ENCODE measurements at places on chromosomes 7 and 10.

- DNase-seq: no peak
Measured at GRCh38 chr7:78607099-78607498, 808.5 kb downstream of the PHTF2 start.

DNA sequence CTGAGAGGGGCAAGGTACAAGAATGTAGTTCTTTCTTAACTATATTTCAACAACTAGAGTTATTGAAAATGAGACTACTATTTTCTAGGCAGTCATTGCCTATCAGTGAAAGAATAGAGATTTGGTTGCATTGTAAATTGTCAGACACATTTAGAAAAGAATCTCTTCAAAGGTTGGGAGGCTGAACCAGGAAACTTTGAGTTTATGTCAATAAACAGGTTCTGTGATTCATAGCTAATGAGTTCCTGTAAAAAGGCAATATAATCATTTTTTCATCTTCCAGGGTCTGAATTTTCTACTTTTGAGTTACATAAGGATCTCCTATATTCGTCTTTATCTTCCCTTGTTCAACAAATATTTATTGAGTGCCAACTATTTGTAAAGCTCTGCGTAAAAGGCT, 47.1 kb downstream of the MAGI2 start:
- no peak for DNase-seq

- no peak for DNase-seq
Measured at GRCh38 chr10:30063099-30063498, 3.7 kb upstream of the JCAD start.

DNA sequence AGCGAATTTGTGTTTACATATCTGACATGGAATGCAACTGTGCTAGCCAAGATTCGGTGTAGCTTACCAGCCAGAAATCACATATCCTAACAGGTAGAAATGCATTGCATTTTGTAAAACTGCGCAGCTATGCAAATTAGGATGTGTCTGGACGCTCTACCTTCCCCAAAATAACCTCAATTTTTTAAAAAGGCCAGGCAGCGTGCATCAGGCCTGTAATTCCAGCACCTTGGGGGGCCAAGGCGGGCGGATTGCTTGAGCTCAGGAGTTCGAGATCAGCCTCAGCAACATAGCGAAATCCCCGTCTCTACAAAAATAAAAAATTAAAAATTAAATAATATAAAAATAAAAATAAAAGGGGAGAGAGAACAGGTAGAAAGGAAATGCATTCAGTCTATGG, 305.0 kb downstream of the TYW1 start:
- no peak for DNase-seq

DNA sequence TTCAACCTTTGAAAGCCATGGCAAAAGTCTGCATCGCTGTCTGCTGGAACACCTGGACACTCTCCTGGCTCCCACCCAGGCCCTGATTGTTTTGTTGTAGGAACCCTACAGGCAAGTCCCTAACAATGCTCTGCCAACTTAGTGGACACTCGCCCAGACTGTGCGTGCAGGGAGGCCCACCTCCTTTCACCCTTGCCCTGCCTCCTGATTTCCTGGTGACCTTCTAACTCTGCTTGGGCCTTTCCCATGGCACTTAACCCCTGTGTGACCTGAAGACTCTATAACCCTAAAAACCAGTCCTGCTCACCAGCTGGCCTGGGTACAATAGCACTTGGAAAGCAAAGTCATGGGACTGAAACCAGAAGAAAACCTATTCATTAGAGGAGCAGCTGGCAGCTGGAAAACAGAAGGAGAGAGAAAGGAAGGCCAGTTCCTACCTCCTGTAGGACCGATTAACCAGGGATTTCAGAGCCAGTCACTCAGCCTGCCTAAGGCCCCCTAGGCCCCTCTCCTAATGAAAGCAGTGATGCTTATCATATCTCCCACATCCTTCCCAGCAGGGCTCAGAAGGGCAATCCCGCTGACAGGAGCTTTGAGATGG, 82.7 kb upstream of the KMT2E start:
- DNase-seq: no peak

- DNase-seq: no peak
Measured at GRCh38 chr7:80781146-80781545, 137.7 kb downstream of the SEMA3C start.

DNA sequence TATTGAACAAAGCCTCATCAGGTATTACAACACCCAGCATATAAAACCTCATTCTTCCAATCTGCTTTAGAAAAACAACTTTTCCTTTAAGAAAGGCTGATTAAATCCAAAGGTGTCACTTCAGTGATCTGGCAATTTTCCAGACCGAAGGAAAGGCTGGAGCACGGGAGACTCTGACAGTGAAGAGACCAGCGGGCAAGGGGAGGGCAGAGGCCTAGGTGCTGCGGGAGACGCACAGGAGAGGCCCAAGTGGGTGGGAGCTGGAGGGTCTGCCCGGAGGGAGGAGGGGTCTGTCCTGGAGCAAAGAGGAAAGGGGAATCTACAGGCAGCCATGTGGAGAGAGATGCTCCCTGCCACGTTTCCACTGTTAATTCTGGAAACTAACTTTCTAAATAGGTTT, 24.3 kb upstream of the PPP2R2D start:
- DNase-seq: no peak

DNA sequence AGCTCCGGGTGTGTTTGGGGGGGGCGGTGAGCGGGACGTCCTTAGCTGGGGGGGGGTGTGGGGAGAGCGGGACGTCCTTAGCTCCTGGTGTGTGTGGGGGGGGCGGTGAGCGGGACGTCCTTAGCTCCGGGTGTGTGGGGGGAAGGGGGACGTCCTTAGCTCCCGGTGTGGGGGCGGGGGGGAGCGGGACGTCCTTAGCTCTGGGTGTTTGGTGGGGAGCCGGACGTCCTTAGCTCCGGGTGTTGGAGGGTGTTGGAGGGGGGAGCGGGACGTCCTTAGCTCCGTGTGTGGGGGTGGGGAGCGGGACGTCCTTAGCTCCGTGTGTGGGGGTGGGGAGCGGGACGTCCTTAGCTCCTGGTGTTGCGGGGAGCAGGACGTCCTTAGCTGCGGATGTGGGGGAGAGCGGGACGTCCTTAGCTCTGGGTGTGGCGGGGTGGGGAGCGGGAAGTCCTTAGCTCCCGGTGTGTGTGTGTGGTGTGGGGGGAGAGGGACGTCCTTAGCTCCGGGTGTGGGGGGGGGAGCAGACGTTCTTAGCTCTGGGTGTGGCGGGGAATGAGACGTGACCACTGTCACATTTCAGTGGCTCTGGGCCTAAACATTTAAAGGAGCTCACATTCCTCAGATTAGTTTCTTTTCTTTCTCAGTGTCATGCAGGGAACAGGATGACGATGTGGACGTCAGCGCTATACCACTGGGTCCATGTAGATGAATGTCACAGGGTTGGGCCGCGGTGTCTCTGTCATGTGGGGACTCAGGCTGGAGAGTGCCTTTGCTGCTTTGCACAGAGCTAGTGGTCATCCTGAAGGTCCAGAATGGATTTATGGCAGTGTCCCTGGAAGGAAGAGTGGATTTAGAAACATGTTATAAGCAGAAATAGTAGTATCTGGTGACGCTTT, 7.5 kb downstream of the DYNC2I1 start:
- DNase-seq: peak; percentile 42

GRCh38 chr7:70751895-70752294, 380.0 kb upstream of the GALNT17 start:
- no peak for DNase-seq

GRCh38 chr10:21368022-21368582, 157.4 kb downstream of the SKIDA1 start:
- no peak for DNase-seq

DNA sequence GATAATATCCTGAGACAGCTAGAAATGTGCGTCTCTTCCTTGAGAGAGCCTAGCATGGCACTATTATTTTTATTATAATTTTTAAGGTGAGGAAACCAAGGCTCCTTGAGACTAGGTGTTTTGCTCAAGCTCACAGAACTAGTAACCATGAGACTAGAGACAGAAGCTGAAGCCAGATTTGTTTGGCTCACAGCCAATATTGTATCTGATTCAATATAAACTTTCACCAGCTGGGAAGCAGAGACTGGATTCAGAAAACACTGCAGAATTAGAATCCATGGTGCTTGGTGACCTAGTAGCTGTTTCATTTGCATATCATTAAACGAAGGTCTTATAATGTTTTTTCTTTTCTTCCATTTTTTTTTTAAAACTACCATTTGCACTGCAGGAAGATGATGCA, 64.4 kb downstream of the DNAJB9 start:
- DNase-seq: no peak

- no peak for DNase-seq
Measured at GRCh38 chr7:99446096-99446495, 7.4 kb downstream of the CPSF4 start.

DNA sequence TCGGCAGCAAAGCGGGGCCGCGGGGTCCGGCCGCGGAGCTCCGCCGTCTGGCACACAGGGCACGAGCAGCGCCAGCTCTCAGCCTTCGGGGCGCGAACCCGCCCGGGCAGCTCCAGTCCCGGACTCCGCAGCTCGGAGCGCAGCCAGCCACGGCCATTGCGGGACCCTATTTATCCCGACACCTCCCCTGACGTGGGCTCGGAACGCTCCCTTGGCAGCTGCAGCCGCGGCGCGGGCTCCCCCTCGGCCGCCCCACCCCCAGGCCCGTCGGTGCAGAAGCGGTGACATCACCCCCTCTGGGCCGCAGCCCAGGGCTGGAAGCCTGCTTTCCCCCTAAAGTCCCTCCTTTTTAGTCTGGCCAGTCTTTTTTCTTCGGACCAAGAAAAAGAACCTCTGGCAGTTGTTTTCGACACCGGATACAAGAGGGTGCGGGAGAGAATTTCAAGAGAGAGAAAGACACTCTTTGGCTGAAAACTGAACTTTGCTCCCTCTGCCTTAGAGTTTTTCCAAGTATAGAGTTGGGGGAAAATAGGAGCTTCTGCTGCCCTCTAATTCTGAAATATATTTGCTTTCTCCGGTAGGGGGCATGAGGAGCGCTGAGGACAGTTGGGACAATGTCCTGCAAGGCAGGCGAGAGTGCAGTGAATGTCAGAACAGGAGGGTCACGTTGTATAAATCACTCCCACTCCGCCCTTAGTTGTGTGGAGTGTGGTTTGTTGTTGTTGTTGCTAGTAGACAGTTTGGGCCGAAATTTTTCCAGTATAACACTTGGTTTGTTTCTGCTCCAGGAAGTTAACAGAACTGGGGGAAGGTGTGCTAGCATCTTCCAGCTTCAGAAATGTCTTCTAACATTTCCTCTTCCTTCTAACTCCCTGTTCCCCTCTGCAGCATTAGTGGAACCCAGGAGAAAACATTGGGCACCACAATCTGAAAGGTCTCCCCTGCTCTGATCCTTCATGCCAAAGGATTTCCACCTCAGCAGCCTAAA, at the start of gene SFRP4:
TSS of gene SFRP4 (minus strand) at position 145 of the 988 bp plus-strand sequence. CDS start 280 bp downstream, outside the sequence.
- DNase-seq: no peak

- no peak for DNase-seq
Measured at GRCh38 chr10:70621503-70622078, 19.1 kb upstream of the PRF1 start.

DNA sequence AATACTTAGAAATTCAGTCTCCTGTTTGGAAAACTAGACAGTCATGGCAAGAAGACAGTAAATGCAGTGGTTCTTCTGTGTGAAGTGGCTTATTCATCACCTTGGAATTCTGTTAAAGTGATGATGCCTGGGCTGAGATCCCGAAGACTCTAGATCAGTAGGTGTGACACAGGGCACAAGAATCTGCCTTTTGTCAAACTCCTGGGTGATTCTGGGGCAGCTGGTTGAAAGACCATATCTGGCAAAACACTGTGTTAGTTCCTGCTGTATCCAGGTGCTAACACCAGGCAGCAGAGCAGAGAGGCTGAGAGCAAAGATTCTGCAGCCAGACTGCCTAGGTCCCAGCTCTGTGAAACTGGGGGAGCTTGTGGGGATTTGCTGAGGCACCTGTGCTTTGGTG, 26.5 kb downstream of the MRC1 start:
- DNase-seq: no peak

GRCh38 chr7:129832282-129832681, 120.5 kb downstream of the UBE2H start:
- no peak for DNase-seq

DNA sequence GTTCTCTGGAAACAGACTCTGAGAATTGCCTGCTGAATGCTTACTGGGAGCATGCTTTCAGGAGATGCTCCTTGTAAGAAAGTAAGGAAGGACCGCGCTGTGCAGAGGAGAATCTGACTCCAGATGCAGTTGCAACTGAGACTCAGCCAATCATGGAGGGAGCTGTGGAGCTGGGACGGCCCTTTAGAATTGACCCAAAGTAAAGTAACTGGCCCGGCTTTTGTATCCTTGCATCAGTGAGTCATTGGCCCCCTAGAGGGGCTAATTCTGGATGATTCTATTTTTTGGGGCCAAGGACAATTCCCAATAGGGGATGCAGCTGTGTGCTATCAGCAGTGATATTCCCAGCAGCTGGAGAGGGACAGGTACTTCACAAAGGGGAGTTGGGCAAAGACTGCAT, 170.4 kb downstream of the PTEN start:
- no peak for DNase-seq

GRCh38 chr7:129792721-129793120, 160.0 kb downstream of the UBE2H start:
- DNase-seq: no peak

- DNase-seq: no peak
Measured at GRCh38 chr7:149598721-149599308, 101.2 kb upstream of the ZNF746 start.

DNA sequence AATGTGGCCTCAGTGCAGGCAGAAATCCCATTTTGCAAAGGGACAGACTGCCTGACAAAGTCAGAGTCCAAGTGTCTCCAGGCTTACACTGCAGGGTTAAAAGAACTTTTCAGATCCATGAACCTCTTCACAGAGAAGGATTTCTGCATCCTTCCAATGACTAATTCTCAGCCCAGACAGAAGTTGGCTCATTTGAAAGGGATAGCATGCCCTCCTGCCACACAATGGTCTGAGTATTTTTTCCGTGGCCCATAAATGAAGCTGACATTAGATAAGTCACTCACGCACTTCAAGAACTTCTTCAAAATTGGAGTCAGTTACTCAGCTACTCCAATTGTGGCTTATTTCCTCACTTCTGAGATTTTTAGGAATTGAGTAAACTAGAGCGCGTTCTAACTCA, 170.2 kb downstream of the PLXNA4 start:
- DNase-seq: no peak

DNA sequence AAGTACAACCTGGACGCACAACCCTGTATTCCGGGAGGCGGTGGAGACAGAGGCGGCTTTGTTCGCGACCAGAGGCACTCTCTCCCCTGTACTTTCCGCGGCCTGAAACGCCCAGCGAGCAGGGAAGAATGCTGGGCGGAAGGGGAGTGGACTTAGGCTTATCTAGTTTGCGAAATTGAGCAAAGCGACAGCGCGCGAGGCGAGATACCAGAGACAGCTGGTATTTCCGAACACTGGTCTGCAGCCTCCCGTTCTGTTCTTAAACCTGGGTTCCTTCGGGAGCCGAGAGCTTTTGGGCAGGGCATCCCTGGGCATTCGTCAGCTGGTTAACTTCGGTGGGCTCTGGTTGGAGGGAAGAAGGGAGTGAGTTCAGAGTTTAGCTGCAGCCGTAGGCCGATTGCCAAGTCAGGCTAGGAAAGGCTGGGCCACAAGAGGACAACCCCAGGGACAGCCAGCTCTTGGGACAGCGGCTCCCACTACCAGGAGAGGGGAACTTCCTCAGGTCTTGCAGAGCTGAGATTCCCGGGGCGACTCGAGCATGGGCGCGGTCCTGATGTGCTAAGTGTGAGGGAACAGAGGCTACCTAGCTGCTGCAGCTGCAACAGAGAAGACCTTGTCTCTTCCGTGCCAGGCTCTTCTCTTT, 3.9 kb downstream of the HMX3 start:
- DNase-seq: no peak

All from stimulated activated CD4-positive, alpha-beta T cell treated with anti-CD3 and anti-CD28 coated beads, Interleukin-12 subunit alpha, Interleukin-12 subunit beta, amount 100 ng/mL, for 24 hours (primary cell).